Activated T-cell treated with anti-CD3 and anti-CD28 coated beads for 24 hours (primary cell): ENCODE measurements at places on chromosomes 16 and 17.
A peak's percentile ranks its signal among the peaks of the same experiment; 100 is the strongest.

DNA sequence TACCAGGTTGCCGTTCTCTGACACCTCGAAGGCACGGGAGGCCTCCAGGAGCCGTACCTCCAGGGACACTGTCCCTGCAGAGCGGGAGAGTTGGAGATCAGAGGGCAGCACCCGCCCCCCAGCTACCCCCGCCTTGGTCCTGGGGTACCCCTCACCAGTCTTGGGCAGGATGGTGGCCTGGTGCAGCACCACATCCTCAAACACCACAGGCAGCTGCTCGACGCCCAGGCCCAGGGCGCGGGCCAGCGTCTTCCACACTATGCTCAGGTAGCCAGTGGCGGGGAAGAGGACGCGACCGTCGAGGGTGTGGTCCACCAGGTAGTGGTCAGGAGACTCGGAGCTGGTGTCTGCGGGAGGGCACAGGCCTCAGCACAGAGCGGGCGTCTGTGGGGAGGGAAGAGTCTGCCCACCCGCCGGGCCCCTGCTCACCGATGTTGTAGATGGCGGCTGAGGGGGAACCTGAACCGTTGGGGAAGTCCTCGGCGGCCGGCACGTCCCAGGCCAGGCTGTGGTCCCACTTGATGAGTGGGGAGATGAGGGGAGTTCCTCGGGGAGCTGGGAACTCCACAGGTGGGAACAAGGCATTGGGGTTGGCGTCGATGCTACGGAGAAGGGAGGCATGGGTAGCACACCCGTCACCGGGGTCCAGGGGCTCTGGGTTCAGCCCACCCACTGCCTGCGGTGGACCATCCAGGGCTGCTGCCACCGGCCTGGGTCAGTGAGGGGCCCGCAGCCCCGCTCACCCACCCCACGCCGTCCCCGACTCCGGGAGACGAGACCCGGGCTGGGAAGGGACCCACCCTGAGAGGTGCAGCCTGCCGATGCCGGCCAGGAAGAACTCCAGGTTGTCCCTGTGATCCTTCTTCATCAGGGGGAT is 9.8 kb downstream of the FASN start:
- no peak for DNase-seq

DNA sequence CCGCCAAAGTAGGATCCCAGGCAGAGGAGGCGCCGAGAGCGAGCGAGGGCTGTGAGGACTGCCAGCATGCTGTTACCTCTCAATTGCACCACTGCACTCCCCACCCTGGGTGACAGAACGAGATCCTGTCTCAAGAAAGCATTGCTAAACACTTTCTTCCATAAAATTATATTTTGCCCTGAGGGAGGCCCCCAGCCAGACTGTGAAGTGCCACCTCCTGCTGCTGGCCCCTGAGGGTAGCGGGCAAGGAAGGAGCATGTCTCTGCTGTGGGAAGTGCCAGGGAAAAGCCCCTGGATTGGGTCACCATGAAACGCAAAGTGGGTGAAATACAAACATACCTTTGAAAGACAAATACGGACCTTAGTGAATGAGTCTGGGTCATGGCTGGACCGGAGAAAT is 78.0 kb upstream of the AMZ2 start:
- DNase-seq = no peak

- no peak for DNase-seq
Observed at GRCh38 chr17:21215935-21216334, 2.0 kb upstream of the TMEM11 start.

GRCh38 chr16:85689285-85689949 is 663 bp upstream of the GINS2 start:
- DNase-seq = no peak

DNA sequence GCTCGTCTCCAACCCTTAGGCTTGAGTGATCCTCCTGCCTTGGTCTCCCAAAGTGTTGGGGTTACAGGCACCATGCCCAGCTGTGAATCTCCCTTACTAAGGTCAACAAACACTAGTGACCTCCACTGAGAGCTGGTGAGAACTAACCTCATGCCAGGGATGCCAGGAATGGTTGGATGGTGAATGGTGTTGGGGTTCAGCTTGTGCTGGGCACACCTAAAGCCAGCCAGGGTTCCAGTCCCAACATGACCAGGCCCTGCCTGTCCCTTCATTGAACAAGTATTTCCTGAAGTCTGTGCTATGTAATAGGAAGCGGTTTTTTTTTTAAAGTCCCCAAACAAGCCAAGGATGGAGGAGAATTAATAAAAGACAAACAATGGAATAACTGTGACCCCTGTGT is 56.0 kb upstream of the TOB1 start:
- DNase-seq = no peak

DNA sequence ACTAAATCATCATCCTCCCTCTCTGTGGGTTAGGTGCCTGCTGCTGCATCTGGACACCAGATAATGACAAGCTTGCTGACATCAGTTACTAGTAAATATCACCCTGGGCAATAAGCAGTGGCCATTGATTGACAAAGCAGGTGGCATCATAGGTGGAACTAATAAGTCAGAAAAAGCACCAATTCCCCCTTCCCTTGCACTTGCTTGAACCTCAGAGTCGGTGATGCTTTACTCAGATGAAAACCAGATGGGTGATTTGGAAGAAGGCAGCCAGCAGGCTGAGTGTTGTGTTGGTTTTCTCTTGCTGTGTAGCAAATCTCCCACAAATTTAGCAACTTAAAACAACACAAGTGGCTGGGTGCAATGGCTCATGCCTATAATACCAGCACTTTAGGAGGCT is 146.9 kb upstream of the NOL11 start:
- no peak for DNase-seq

DNA sequence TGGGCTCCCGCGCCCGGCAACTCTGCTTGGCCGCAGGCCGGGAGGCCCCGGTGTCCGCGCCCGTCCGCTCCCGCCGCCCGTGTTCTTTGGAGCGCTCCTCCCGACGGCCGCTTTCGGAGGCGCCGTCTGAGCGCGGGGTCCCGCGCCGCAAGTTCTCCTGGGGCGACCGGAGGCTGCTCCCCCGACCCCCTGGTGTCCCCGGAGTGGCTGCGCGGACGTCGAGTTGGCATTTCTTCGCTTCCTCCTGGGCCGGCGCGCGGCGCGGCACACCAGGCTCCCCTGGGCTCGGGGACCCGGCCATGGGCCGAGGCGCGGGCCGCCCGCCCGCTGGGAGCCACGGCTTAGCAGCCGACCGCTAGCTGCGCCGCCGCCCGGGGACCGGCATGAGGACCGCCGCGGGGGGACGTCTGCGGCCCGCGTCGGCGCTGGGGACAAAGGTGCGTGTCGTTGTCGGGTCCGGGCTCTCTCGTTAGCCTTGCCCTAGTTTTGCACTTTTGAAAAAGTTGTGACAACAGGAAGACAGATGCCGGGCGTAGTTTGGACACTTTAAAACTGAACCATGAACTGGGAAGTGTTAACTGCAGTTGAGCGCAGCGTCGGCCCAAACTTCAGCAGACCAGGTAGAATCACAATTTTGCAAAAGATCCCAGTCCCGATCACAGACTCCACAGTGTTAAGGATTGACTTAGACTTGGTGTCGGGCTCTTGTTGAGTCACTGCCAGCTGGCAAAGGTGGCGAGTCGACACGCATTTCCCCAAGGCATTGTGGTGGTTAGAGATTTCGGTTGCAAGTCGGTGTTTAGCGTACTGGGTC is 700 bp downstream of the UBN1 start:
- DNase-seq = peak; percentile 24

GRCh38 chr17:81083125-81083765 is 48.3 kb downstream of the BAIAP2 start:
- no peak for DNase-seq

GRCh38 chr17:78411241-78411857 is 32.9 kb downstream of the PGS1 start:
- DNase-seq = no peak

DNA sequence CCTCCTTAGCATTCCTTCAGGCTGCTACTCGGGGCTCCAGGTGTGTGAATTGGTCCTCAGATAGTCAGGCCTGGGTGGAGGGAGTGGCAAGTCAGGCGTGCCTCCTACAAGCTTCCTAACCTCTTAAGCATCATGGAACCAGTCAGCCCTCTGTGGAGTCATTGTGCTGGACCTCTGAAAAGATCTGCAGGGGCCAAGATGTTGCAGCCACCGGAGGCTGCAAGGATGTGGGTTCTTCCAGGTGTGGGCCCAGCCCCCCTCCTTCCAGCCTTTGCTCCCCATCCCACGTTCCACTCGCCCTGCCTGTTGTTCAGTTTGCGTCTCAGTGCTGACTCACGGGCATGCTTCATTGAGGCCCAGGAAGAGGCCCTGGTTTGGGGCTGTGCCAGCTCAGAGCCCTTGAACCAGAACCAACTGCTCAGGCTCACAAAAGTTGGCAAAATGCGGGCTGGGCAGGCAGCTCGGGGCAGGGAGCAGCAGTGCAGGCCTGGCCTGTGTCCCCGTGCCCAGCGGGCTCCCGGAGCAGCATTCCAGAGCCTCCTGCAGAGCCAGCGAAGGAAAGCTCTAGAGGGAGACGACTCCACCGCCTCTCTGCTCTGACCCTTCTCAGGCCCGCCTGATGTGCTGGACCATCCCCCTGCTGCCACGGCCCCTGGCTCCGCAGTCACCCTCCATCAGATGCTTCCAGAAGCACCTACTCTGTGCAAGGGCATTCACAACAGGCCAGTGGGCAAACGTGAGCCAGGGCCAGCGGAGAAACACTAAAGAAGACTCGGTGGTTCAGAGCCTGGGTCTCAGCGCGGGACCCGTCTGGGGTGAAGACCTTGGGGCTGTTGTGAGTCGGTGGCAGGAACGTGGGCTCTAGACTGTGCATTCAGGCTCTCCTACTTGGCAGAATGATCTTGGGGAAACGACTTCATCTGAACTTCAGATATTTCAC is 7.5 kb downstream of the LDHD start:
- peak; percentile 78 for DNase-seq

GRCh38 chr16:82016263-82016662 is 5.0 kb upstream of the SDR42E1 start:
- no peak for DNase-seq

DNA sequence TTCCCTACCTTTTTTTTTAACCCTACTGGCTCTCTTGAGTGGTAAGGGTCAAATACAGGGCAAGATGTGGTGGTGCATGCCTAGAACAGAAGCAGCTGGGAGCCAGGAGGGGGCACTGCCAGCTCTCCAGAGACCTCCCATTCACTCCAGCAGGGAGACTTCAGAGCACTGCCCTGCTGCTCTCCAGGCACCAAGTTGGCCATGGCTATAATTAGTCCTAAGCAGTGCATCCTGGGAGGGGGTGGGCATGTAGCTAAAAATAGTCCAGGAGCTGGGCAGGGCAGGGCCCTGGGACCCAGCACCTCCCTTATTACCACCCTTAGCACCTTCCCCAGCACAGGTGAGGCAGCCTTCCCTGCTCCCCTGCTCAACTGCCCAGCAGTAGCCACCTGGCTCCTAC is 3.5 kb downstream of the CORO6 start:
- DNase-seq = no peak

- no peak for DNase-seq
Observed at GRCh38 chr16:46772463-46772862, 24.3 kb upstream of the MYLK3 start.

DNA sequence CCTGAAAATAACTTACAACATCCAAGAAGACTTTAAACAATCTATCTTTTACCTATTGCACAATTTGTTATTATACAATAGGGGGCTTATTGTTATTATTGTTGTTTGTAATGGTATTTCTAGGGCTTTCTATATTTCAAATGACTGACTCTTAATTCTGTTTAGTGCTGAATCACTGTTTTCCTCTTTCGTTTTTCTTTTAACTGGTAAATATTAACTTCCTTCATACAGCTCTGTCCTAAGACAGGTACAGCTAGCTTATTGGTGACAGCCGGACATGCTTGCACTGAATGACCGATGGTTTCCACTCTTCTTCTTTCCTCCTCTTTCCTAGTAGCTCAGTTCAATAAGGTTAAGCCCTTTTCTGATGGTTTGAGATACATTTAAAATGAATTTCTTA is 11.6 kb downstream of the KRTAP9-7 start:
- no peak for DNase-seq

DNA sequence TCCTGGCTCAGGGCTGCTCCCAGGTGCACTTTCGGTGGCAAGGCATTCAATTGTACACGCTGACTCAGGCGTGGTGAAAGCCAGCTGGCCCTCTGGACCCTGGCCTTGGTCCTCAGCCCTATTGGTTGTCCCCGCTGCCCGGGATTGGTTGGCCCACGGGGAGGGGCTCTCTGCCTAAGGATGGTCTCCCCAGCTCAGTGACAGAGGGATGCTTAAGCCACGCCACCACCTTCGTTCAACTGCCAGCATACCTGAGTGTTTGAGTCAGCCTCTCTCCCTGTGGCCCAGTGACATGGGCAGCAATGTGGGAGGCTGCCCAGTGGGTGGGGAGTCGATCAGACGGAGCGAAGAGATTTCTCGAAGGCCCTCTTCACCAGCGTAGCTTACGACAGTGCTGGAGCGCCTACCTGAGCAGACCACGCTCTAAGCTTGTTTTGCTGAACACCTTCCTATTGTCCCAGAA is 30.3 kb downstream of the IRF8 start:
- no peak for DNase-seq

DNA sequence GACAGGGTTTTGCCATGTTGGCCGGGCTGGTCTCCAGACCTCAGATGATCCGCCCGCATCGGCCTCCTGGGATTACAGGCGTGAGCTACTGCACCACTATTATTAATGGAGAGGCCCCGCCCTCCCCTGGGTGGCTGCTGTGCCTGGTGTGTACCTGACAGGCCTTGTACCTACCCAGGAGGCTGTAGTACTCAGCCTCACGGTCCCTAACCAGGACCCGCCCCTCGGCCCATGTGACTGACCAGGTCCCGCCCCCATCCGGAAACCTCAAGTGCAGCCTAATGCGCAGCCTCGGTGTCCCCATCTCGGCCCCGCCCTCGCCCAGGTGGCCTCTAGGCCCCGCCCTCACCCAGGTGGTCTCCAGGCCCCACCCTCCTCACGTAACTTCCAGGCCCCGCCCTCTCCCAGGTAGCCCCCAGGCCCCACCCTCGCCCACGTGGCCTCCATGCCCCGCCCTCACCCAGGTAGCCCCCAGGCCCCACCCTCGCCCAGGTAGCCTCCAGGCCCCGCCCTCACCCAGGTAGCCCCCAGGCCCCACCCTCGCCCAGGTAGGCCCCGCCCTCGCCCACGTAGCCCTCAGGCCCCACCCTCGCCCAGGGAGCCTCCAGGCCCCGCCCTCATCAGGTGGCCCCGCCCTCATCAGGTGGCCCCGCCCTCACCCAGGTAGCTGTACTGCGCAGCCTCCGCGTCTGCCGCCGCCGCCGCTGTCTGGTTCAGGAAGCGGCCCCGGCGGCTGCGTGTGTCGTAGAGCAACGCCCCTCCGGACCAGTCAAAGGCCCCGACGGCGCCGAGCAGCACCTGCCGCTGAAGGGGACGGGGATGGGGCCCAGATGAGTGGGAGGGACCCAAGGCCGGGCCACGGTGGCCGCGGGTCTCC is 31.0 kb downstream of the HASPIN start:
- peak; percentile 58 for DNase-seq

DNA sequence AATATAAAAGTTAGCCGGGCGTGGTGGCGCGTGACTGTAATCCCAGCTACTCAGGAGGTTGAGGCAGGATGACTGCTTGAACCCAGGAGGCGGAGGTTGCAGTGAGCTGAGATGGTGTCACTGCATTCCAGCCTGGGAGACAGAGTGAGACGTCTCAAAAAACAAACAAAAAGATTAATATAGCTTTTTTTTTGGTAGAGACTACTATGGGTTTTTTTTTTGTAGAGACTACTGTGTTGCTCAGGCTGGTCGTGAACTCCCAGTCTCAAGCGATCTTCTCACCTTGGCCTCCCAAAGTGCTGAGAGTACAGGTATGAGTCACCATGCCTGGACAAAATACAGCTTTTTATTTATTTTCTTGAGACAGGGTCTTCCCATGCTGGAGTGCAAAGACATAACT is 20.2 kb downstream of the ZNRF1 start:
- DNase-seq = no peak
